ENCODE measurements at places on chromosomes 11 and 22.
A peak's percentile ranks its signal among the peaks of the same experiment; 100 is the strongest.

DNA sequence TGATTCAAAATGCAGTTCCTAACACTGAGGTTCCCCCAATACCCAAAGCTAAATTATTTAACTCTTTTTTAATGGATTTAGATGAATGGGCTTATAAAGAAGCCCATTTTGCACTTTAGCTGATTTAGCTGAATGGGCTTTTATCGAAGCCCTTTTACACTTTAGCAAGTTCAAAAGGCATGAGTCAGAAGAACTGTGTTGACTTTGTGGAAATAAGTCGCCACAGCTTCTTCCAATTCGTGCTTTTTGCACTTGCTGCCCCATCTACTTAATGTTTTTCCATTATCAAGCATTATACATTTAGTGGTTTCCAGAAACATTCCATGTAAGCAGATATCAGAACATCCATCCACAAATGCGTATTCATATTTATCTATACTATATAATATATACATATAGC, 20.5 kb upstream of the GRIA4 start:
- DNase-seq, result no peak

- no peak for DNase-seq
Measured at GRCh38 chr11:130817330-130817944, 98.8 kb downstream of the SNX19 start.

GRCh38 chr11:30012346-30012745, 4.5 kb downstream of the KCNA4 start:
- DNase-seq, result no peak

GRCh38 chr22:36366291-36366708, 21.5 kb downstream of the MYH9 start:
- DNase-seq, result no peak

- no peak for DNase-seq
Measured at GRCh38 chr11:75260396-75261170, 20.0 kb downstream of the TPBGL start.

DNA sequence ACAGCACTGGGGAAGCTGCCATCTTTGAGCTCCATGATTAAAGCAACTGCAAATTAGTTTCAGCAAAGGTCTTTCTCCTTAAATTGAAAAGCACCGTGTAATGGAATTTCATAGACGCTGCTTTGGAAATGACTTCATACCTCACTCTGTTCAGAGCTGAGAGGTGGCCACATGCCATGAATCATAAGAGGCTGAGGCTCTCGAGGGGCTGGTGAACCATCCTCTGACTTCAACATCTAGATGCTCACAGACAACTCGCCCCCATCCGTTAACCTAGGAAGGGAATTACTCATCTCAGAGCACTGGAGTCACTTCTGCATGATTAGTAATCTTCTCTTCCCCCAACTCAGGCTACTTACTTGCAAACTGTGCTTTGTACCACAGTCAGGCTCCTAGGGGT, 122.3 kb downstream of the RCN1 start:
- DNase-seq, result no peak

- DNase-seq, result peak; percentile 35
Measured at GRCh38 chr11:59426361-59427067, at the start of gene OR5A2. TSS of gene OR5A2 (minus strand) at chr11:59426413. CDS start at chr11:59422953, 3,460 bp downstream.

- DNase-seq, result peak; percentile 20
Measured at GRCh38 chr11:121321614-121322243, 29.2 kb downstream of the SC5D start.

DNA sequence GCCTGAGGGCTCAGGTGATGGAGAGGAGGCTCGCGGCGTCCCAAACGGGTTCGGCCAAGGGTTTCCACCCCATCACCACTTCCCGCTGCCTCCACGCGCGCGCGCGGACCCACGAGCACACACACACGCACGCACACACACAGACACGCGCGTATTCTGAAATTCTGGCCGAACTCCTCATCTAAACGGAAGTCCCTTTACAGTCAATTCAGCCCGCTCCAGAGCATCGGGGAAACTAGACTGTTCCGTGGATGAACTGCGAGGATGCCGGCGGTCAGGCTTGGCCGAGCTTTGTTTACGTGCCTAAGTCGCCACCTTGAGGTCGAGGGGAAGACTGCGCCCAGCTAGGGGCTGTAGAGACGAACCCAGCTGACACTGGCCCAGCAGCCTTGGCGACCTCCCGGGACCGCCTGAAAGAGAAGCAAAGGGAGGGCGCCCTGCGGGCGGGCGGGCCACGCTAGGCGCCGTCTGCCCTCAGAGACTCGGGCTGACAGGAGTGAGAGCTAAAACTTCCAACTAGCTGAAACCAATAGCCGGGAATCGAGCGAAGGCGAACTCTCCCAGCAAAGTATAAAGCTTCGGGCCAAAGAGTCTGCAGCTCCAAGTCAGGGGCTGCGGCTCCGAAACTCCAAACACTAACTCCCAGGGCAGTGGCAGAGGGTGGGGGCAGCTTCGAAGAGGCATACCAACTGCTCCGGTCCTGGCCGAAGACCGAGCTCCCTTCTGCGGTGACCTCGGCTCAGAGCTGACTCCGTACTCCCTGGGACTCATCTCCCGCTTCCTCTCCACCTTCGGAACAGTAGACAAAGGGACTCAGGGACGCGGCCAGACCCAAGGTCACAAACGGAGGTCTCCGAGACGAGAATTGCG, 124.7 kb upstream of the C11orf58 start:
- DNase-seq, result peak; percentile 90

DNA sequence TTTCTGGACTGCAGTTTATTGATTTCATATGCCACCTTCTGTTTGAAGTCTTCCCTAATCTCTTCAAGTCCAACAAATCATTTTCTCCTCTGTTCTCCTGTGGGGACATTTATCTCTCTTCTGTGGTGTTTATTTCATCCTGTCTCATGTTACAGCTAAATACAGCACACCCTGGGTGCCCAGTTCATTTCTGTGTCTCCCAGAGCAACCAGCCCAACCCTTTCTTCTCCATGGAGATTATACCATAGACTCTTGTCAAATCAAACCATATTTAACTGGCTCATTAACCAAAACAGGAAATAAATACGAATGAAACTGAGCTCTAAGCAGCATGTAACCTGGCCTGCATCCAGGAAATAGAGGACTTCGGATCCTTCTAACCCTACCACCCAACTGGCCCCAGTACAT, at the start of gene MS4A8:
Gene MS4A8, plus strand, starts transcription at position 329 of the 408 bp plus-strand sequence. CDS start 1,249 bp downstream, outside the sequence.
- peak; percentile 99 for DNase-seq

DNA sequence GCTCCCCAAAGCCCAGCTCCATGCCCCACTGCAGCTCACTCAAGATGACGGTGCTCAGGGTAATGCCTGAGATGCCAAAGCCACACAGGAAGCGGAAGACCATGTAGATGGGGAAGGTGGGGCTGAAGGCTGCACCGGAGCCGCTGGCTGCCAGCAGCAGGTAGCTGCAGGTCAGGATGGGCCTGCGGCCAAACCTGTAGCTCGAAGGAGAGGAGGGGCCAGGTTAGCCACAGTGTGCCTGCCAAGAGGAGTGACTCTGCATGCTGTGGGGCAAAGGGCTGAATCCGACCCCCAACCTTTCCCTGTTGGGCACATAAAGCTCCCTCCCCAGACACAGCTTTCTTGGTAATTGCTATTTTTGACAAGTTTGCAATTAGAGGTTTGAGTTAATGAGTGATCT, 14.9 kb upstream of the SLC22A6 start:
- DNase-seq, result no peak

GRCh38 chr11:130340671-130341319, 26.1 kb upstream of the ZBTB44 start:
- DNase-seq, result no peak

- DNase-seq, result no peak
Measured at GRCh38 chr22:31321421-31321820, 24.7 kb downstream of the PATZ1 start.

GRCh38 chr11:61598374-61598773, 17.5 kb upstream of the SYT7 start:
- DNase-seq, result no peak

GRCh38 chr11:33543823-33544222, 156.8 kb downstream of the C11orf91 start:
- DNase-seq, result no peak

DNA sequence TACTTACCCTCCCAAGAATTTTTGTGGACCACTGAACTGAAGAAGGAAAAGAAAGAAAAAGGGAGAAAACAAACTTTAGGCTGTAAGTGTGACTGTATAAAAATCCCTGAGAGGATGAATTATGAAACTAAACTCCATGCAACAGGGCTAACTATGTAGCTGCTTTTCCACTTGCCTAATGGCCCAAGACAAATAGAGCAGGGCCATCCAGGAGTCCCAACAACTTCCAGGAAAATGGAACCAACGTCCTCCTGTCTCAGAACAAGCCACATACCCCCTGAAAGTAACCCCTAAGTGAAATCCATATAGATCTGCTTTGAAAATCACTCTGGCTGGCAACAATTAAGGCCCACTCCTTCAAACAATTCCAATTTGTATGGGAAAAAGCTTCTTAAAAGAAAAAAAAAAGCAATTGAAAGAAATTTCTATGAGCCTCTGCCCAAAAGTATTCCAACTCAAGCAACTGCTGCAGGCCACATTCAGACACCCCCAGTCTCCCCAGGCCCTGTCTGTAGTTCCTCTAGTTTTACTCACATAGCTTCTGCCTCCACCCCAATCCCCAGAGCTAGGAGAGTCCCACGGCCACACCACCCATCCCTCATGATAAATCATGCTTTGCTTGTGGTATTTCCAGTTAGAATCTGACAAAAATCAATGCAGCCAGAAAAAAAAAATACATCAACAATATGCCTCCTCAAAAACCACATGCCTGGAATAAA, 12.7 kb downstream of the RBFOX2 start:
- DNase-seq, result no peak

DNA sequence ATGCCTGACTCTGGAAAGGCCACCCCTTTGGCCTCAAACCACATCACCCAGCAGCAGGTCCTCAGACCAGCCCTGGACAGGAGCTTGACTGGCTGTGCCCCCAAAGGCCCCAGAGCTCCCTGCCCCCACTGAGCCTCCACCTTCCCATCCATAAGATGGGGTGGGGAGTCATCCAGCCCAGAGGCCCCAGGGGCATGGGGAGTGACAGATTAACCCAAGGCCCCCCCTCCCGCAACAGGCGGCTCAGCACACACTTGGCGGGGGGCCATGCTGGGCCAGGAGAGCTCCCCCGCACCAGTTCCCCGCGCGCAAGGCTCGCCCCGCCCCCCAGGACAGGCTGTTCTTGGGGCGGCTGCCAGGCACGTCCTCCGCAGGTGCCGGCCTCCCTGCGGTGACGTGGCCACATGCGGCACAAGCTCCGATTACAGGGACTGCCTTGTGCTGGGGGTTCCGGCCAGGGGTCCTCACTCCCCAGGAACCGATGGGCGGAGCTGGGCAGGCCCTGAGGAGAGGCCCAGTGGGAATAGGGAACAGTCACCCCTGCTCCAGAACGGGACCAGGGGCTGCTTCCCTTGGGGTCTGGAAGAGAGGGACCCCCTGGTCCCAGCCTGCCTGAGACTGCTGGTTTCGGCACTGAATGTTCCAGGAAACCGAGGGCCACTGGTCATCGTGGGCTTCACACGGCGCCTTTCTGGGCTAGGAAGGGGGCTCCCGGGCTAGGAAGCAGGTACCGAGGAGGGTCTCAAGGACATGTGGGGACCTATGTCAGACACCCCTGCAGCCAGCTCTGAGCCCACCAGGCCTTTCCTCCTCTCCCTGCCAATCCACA, 5.1 kb upstream of the CDKN1C start:
- DNase-seq, result no peak

DNA sequence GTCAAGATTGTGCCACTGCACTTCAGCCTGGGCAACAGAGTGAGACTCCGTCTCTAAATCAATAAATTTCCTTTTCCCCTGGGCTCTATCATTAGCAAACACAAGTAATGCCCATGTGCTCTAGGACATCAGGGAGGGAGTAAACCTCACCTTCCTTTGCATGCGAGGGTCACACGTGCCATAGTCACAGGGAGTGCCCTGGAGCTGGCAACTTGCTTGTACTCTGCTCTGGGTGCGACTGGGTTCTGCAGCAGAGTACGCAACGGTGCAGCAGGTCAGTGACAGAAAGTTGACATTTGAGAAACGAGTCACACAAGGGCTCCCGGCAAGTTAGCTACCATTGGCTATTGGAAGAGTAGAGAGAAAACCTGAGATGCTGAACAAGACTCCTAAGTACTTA, 32.6 kb upstream of the CHKA start:
- no peak for DNase-seq

GRCh38 chr11:74276581-74276980, 34.9 kb downstream of the P4HA3 start:
- no peak for DNase-seq

- no peak for DNase-seq
Measured at GRCh38 chr22:35315141-35315854, 15.6 kb downstream of the TOM1 start.

- DNase-seq, result no peak
Measured at GRCh38 chr22:47445716-47446290, 683.4 kb downstream of the TBC1D22A start.

DNA sequence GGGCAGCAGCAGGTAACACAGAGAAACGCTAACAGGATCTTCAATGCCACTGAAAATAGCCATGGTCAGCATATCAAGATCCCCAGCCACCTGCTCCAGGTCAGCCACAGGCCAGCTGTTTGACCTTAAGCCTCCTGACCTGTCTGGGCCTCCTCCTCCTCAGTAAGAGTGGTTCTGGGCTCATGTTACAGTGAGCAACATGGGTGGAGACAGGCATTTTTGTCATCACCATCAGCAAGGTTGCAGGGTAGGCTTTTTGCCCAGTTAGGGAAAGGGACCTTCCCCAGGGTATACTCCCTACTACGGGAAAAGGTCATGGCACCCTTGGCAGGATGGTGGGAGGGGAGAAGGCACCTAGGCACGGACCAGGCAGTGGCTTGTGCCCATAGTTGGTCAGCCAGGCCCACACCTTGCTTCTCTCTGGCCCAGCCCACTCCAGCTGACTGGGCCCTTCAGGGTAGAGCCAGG, 131.8 kb upstream of the PARVA start:
- no peak for DNase-seq

- no peak for DNase-seq
Measured at GRCh38 chr11:8265681-8266241, 2.1 kb upstream of the LMO1 start.

DNA sequence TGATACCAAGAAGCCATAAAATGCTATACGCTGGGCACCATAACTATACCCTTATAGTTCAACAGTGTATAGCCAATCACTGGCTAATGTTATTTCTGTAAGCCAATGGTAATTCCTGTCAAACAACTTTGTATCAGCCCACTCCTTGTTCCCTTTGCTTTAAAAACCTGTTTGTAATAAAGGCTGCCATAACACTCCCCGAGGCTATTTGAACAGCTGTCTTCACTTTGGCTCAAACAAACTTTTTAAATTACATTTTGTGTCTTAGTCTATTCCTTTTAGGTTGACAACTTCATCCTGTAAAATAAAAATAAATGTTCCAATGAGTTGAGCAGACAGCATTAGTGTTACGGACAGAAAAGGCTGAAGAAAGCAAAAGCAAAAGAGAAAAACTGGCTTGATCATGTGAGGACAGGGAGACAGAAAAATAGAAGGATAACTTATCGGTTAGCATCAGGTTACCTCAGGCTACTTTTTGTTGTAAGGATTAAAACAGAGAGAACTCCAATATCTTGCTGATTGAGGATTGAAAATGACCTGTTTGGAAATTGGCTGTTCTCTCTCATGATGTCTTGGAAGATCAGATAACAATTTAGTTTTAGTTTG, 95.0 kb downstream of the AASDHPPT start:
- peak; percentile 12 for DNase-seq

Data from NCI-H748 treated with DMSO at 0.1 percent for 48 hours (cell line).